ENCODE measurements at places on chromosomes 2 and 18.
A peak's percentile ranks its signal among the peaks of the same experiment; 100 is the strongest.

GRCh38 chr2:238685713-238686112 lies 162.2 kb upstream of the TWIST2 start:
- no peak for DNase-seq

DNA sequence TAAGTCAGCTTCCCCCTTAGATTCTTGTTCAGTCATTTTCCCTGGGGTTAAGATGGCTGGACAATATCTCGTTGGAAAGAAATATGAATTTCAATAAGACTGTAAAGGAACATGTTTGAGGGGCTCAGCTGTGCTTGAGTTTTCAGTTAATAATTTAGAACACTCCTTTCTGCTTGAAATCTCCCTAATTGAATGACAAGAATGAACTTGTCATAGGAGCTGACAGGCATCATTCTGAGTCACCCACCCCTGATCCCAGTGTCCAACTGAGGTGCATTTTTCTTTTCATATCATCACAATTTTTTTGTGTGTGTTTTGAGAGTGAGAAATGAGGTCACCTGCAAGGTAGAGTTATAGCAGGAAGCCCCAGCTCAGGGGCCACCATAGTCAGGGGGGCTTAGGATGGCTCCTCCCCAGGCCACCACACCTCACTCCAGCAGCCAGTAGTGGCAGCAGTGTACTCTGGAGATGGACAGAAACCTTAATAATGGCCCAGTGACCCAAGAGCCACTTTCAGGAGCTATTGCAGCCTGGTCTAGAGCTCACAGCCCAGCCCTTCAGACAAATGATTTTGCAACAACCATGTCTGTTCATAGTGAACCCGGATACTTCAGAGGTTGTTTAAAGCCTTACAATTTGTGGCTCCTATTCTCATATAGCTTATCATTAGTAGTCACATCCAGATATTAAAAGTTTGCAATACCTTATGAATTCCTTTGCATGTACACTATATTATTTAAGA lies 174.5 kb downstream of the MAIP1 start:
- no peak for DNase-seq

DNA sequence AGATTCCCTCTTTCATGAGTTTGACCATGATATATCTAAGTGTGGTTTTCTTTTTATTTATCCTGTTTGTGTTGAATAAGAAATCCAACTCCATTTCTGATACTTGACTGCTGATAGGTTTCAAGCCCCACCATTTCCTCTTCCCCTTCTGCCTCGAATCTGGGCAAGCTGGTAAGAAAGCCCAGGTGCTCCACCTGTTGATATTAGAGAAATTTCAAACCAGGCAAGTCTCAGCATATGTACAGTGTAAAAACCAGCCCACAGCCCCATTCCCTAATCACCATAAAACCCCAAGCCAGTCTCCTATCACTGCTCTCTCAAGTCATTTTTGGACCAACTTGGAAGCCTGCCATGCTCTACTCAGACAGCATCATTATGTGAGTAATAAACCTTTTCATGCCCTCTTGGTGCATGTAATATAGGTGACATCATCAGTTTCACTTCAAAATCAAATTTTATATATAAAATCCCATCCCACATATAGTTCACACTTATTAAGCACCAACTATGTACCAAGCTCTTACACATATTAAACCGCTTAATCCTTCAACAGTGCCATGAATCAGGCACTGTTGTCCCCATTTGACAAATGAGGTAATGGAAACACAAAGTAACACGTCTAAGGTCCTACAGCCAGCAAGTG lies 46.6 kb downstream of the SMAD2 start:
- no peak for DNase-seq

DNA sequence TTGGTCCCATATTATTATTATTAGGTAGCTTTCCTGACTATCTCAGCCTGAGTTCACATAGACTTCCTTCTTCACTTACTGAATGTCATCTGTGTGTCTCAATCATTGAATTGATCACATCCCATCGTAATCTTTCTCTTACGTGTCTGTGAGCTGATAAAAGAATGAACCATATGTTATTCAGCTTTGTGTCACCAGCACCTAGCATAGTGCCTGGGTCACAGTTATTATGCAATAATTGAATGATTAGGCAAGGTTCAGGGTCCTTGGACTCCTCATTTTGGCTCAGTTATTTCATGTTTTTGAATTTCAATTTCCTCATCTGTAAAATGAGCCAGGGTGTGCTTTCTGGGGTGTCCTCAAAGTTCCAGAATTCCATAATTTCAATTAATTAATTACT lies 107.2 kb downstream of the ZEB2 start:
- no peak for DNase-seq

- DNase-seq: no peak
These were observed 86.5 kb downstream of the PTGR3 start for GRCh38 chr18:75122334-75122958.

DNA sequence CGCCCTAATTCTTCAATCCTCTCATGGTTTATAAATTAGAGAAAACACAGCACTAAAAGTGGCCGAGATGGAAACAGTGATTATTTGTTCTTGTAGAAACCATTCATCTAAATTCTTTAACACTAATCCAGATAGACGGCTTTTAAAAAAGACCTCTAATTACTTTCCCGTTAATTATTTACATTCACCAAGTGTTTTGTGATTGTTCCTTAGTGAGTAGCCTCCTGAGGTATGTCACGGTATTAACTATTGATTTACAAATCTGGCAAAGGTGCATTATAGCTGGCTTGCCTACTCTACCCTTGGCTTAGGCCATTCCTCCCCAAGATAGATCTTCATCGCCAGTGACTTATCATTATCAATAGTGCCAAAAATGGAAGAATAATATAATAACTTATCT lies 436.4 kb upstream of the ST6GAL2 start:
- DNase-seq: no peak

DNA sequence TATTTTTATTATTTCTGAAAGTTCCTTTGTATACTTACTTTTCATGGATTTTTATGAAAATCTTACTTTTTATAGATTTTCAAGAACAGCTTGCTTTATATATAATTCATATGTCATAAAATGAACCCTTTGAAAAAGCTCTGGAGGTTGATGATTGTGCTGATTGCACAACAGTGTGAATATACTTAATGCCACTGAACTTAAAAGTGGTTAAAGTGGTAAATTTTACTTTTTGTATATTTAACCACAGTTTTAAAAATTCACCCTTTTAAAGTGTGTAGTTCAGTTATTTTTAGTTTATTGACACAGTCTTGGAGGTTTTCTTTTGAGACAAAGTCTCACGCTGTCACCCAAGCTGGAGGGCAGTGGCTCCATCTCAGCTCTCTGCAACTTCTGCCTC lies 8.4 kb downstream of the SANBR start:
- DNase-seq: no peak

GRCh38 chr2:134108113-134108512 lies 145.8 kb upstream of the MGAT5 start:
- no peak for DNase-seq

GRCh38 chr2:8296306-8296705 lies 385.6 kb upstream of the ID2 start:
- no peak for DNase-seq

- no peak for DNase-seq
These were observed 15.1 kb upstream of the CYRIA start for GRCh38 chr2:16680781-16681180.

GRCh38 chr2:218810256-218810655 lies 21.3 kb downstream of the PRKAG3 start:
- DNase-seq: no peak

- DNase-seq: no peak
These were observed 879 bp downstream of the TMEM178A start for GRCh38 chr2:39666491-39667101.

DNA sequence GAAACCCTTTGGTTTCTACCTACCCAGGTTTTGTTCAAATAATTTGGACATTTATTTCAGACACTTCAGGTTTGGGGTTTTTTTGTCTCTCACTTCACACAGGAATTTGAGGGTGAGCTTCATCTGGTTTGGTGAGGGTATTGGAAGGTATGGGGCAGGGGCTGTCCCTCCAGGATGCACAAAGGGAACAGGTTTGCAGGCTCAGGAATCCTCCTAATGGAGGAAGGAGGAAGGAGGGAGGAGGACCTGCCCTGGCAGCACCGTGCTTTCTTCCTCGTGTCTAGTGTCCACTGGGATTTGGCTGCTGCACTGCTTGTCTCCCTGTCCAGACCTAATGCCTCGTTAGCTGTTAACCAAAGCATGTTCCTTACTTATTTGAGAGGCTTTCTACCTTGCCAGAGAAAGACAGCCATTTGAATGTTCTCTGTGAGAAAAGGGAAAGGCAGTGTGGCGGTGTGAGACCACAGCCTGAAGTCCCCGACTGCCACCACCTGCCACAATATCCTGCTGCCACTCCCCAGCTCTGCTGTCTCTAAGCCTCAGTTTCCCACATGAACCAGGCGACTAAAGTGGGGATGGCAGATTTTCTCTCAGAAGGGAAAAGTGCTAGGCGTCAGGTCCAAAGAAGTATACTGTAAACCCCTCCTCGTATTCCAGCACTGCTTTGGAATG lies 2.2 kb upstream of the SLC4A5 start:
- no peak for DNase-seq

- no peak for DNase-seq
These were observed 328.2 kb downstream of the SETBP1 start for GRCh38 chr18:45008694-45009413.

DNA sequence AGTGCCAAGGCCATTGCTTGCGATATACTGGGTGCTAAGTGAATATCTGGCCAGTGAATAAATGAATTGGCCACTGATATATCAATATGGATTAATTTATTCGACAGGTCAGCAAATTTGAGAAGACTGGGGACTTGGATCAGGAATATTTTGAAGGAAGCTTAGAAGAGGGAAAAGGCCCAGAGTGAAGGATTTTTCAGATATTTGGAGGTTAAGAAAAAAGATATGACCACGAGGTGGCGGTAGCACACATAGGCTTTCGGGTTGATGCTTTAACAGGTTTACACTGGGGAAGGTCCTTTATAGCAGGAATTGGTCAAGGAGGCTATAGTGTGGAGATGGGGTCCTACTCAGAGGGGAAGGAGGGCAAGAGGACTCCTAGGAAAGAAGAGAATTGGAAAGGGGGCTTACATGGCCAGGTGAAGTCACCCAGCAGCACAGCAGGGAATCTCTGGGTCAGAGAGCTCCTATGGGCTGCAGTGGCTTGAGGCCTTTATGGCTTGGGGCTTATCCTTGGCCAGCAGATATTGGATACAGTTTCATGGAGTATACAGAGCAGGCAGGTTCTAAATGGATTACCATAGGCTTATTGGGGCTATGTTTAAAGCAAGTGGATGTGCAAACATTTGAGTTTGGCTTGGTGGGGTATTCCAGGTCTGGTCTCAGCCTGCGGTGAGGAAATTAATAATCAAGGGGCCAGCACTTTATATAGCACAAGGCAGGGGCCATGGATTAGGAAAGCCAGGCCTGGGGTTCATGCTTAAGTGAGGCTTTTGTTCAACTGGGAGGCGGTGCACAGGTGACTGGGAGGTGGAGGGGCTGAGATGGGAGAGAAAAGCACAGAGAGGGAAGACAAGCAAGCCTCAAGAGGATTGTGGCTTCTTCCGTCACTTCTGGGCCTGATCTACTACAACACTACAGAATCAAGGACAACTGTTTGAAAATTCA lies 9.7 kb downstream of the IL1RN start:
- peak; percentile 69 for DNase-seq

DNA sequence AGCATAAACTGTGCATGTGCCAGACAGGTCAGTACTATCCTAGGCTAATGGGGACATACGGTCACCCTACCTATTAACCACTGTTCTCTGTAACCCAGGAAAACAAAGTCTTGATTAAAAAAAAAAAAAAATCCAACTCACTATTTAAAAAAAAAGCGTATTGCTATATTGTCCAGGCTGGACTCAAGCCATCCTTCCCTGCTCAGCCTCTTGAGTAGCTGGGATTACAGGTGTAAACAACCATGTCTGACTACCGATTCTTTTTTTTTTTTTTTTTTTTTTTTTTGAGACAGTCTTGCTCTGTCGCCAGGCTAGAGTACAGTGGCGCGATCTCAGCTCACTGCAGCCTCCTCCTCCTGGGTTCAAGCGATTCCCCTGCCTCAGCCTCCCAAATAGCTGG lies 11.6 kb downstream of the ATAD2B start:
- no peak for DNase-seq

DNA sequence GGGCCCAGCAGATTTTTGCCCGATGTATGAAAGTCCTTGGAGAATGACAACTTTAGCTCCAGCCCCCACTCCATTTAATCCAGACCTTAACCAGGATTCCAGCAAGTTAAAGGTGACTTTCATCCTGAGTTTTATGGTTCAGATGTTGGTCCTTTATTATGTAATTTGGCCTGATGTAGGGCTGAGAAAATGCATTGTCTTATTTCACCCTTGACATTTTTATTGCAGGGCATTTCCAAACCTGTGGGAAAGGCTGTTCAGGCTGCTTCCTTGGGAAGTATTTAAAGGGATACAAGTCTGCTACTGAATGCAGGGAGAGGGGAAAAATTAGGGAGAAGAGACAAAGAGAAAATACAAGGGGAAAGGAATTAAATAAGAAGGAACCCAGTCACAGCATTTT lies 48.8 kb downstream of the ASB1 start:
- no peak for DNase-seq

GRCh38 chr18:58670404-58671110 lies 708 bp upstream of the MALT1 start:
- DNase-seq: peak; percentile 49
